SK-MEL-5 (cell line): ENCODE measurements at places on chromosomes 16 and 17. TPM values are rescaled to one million over a fixed set of nuclear protein-coding genes. Genes with fewer than 3 reads are reported as not detected.

DNA sequence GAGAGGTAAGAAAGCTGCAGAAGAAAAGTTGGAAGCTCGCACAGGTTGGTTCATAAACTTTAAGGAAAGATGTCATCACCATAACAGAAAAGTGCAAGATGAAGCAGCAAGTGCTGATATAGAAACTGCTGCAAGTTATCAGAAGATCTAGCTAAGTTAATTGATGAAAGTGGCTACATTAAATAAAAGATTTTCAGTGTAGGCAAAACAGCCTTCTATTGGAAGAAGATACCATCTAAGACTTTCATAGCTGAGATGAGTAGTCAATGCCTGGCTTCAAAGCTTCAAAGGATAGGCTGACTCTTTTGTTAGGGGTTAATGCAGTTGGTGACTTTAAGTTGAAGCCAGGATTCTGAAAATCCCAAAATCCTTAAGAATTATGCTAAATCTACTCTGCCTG is 24.0 kb downstream of the CYLD start:
- DNase-seq, result no peak

- DNase-seq, result no peak
Measured at GRCh38 chr17:44417553-44417952, 28.1 kb upstream of the ITGA2B start.

GRCh38 chr16:14486520-14487303 is 143.3 kb downstream of the PARN start:
- peak; percentile 73 for DNase-seq

GRCh38 chr17:68777243-68777855 is 176.2 kb upstream of the FAM20A start:
- DNase-seq, result peak; percentile 100

DNA sequence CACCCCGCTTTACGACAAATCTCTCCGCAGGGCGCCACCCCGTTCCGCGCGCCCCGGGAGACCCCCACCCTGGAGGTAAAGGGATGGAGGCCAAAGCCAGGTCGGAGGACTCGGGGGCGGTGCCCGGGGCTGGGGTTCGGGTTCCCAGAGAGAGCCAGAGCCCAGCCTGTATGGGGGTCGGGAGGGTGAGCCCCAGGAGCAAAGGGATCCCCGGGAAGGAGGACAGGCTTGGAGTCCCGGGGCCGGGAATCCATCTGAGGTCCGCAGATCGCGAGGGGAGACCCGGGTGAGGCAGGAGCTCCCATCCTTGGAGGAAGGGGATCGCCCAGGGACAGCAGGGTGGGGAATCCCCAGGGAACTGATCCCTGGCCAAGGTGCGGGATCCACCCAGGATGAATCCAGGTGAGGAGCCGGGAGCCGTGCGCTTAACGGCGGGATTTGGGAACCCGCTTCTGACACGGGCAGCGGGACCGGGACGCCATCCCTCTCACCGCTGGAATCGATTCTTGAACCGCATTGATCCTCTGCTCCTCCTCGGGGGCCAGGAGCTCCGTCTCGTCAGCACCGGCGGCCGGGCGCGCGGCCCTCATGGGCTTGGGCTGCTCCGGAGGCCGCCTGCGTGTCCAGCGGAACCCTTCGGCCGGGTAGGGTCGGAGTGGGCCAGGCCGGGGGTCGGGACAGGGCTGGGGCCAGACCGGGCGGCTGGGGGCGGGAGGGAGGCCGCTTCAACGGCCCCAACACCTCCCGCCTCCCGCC is at the start of gene MMD:
MMD (minus strand) TSS at position 657 of the 756 bp plus-strand sequence; CDS start at position 517, 140 bp downstream.
- DNase-seq, result no peak

GRCh38 chr17:34758718-34759117 is 179.3 kb downstream of the TMEM132E start:
- DNase-seq, result no peak

- DNase-seq, result no peak
Measured at GRCh38 chr16:67880584-67880983, 4.1 kb upstream of the NRN1L start.

- no peak for DNase-seq
Measured at GRCh38 chr16:3071655-3072054, 6.2 kb downstream of the IL32 start.

DNA sequence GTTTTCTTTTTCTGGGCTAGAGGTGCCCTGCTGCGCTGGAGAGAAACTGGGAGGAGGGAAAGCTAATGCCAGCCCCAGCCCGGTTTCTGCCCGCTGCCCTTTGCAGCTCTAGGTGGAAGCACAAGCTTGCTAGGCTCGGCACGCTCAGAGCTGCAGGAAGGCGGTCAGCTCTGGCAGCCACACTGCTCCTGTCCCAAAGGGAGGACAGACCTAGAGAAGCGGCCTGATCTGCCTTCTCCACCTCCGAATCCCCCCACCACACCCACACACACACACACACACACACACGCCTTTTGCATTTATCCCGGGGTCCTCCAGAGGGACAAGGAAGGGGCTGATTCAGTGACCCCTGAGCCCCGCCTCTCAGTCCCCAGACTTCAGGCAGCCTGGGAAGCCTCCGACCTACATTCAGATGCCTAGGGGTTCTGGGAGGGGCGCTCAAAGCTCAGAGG is 418.1 kb downstream of the SOX9 start:
- DNase-seq, result no peak

DNA sequence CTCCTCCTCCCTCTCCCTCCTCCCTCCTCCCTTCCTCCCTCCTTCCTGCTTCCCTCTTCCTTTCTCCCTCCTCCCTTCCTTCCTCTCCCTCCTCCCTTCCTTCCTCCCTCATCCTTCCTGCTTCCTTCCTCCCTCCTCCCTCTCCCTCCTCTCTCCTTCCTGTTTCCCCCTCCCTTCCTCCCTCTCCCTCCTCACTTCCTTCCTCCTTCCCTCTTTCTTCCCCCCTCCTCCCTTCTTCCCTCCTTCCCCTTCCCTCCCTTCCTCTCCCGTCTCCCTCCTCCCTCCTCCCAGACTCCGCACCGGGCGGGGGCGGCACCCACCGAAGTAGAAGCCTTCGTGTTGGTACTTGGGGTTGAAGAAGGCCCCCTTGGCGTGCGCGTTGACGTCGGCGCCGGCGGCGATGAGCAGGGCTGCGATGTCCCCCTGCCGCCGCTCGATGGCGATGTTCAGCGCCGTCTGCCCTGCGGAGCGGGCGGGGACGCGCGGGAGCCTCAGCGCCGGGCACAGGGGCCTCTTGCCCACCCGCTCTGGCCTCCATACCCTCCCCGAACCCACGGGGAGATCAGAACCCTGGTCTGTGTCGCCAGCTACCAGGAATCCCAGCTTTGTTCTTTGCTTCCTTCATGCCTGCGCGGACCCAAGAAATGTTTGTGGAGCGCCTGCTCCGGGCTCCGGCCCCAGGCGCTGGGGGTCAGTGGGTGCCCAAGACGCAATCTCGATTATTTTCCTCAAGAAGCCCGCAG is 22.2 kb downstream of the TRPV3 start:
- peak; percentile 24 for DNase-seq

- DNase-seq, result no peak
Measured at GRCh38 chr16:87434146-87434667, 42.1 kb downstream of the MAP1LC3B start.

DNA sequence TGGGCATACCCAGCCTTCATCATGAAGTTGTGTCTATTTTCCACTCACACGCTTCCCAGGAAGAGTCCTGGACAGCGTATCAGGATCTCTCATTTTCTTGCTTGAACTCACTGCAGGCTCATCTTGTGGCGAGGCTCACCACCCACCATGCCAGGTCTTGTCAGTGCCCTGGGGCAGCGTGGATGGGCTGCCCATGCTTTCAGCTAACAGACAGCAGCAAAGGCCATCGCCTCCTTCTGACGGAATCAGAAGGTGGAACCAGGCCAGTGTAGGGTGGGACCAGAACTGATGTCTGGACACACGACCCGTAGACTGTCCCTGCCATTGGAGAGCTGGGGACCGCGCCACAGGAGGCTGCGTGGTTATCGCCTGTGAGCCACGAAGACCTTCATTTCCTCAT is 169.4 kb downstream of the FOXL1 start:
- no peak for DNase-seq

- no peak for DNase-seq
Measured at GRCh38 chr16:15897834-15898254, 9.4 kb upstream of the CEP20 start.

DNA sequence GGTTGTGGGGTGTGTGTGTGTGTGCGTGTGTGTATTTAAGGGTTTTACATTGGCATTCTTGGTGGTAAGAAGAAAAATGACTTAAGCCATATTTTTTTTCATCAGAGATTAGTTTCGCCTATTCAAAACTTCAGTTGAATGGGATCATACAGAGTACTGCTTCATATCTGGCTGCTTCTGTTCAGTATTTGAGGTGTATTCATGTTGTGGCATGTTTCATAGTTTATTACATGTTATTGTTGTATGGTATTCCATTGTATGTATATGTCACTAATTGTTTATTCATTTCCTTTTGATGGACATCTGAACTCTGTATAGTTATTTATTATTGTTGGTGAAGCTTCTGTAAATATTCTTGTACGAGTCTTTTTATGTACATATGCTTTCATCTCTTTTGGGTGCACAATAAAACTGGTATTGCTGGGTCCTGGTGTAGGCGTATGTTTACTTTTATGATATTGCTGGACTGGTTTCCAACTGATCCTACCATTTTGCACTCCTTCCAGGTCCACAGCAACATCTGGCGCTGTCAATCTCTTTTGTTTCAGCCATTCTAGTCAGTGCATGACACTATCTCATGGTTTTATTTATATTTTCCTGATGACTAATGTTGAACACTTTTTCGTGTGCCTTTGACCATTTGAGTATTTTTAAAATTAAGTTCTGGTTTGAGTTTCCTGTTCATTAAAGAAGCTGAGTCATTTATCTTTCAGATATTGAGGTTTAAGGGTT is 77.4 kb upstream of the MAF start:
- DNase-seq, result no peak

DNA sequence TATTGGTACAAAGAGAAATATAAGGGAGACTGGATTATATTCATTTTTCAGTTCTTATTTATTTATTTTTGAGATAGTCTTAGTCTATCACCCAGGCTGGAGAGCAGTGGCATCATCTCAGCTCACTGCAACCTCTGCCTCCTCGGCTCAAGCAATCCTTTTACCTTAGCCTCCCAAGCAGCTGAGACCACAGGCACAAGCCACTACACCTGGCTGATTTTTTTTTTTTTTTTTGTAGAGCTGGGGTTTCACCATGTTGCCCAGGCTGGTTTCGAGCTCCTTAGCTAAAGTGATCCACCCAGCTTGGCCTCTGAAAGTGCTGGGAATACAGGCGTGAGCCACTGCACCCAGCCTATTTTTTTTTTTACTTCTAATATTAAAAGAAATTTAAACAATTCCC is 40.1 kb upstream of the USP7 start:
- DNase-seq, result no peak

- peak; percentile 35 for DNase-seq
Measured at GRCh38 chr17:63474174-63474573, 2.7 kb upstream of the ACE start.

- DNase-seq, result no peak
Measured at GRCh38 chr16:52407778-52408177, 139.2 kb downstream of the TOX3 start.

- DNase-seq, result no peak
Measured at GRCh38 chr16:72963533-72964315, 84.2 kb downstream of the ZFHX3 start.

DNA sequence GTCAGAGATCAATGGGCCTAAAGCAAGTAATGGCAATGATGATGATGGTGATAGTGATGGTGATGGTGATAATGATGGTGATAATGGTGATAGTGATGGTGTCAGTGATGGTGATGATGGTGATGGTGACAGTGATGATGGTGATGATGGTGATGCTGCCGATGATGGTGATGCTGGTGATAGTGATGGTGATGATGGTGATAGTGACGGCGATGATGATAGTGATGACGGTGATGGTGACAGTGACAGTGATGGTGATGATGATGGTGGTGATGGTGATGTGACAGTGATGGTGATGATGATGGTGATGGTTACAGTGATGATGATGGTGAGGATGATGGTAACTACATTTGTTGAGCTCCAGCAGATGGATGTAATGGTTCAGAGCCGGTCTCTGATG is 30.8 kb upstream of the OR4D1 start:
- DNase-seq, result no peak

DNA sequence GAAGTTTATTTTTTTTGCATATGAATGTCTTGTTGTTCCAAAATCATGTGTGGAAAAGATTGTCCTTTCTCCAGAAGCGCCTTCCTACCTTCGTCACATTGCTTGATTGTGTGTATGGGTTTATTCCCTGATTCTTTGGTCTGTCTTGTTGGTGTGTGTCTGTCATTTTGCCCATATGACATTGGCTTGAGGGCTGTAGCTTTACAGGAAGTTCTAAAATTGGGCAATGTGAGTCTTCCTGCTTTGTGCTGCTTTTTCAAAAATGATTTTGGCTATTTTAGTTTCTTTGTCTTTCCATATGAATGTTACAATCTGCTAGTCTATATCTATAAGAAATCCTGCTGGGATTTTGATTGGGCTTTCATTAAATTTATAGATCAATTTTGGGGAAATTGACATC is 217.2 kb downstream of the SNX29 start:
- DNase-seq, result no peak

GRCh38 chr17:33602981-33603380 is 309.9 kb upstream of the ASIC2 start:
- no peak for DNase-seq

HOXB7 gene
- total RNA-seq, result 8.9 and 12.1 TPM in 2 replicates

PTRH2 gene
- total RNA-seq, result 104 and 125 TPM in 2 replicates

CCDC40 gene
- 9.0 and 12.9 TPM in 2 replicates for total RNA-seq

NKD1 gene
- total RNA-seq, result 0.72 and 0.74 TPM in 2 replicates

PTGES3L gene
- total RNA-seq, result 0.42 TPM in 1 of 2 replicates, not detected in the other

CDH13 gene
- not detected in 2 replicates for total RNA-seq

FOXL1 gene
- total RNA-seq, result not detected in 2 replicates

CRISPLD2 gene
- total RNA-seq, result 0.40 TPM in 2 replicates

MYH13 gene
- not detected in 2 replicates for total RNA-seq

PYDC1 gene
- total RNA-seq, result not detected in 2 replicates

KRT24 gene
- total RNA-seq, result not detected in 2 replicates

TAC4 gene
- not detected in 2 replicates for total RNA-seq

C16orf78 gene
- not detected in 2 replicates for total RNA-seq

STX1B gene
- 0.13 TPM in 1 of 2 replicates, not detected in the other for total RNA-seq

NPIPB6 gene
- total RNA-seq, result 0.55 TPM in 1 of 2 replicates, not detected in the other

RNF43 gene
- total RNA-seq, result 5.2 and 5.6 TPM in 2 replicates

TEKT3 gene
- total RNA-seq, result 0.56 TPM in 1 of 2 replicates, not detected in the other

MYH1 gene
- not detected in 2 replicates for total RNA-seq
